Stimulated activated CD4-positive, alpha-beta T cell treated with anti-CD3 and anti-CD28 coated beads, Interleukin-15, amount 100 ng/mL, for 48 hours (primary cell): ENCODE measurements at places on chromosomes 12 and 14.

- DNase-seq: no peak
These were observed 128.7 kb downstream of the RGS6 start for GRCh38 chr14:72060917-72061316.

GRCh38 chr12:45591635-45592034 is 137.9 kb upstream of the ARID2 start:
- DNase-seq: no peak

- DNase-seq: no peak
These were observed 47.2 kb downstream of the PEBP1 start for GRCh38 chr12:118183155-118183554.

DNA sequence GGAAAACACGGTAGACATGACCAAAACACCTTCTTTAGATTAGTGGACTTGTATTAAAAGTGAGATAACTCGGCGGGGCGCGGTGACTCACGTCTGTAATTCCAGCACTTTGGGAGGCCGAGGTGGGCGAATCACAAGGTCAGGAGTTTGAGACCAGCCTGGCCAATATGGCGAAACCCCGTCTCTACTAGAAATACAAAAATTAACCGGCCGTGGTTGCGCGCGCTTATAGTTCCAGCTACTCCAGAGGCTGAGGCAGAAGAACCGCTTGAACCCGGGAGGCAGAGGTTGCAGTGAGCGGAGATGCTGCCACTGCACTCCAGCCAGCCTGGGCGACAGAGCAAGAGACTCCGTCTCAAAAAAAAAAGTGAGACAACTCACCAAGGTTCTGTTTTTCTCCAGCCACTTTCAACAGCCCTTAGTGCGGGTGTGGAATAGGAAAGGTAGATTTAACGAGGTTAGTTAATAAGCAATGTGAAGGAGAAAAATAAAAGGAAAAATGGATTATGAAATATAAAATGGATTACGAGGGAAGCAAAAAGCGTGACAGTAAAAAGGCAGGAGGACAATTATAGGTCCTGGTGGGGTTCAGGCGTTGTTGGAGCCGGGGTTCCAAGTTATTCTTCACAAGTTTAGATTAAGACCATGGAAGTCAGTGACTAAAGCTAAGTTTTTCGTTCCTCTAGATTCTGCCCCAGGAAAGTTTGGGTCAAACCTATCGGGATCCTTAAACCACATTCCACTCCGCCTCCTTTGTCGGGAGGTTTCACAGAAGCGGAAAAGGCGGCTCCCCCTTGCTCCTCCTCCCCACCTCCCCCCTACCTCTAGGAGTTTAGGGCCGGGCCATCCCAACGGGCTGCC is 534 bp downstream of the PPP2R3C start:
- no peak for DNase-seq

GRCh38 chr14:54152351-54152750 is 195.7 kb upstream of the BMP4 start:
- no peak for DNase-seq

DNA sequence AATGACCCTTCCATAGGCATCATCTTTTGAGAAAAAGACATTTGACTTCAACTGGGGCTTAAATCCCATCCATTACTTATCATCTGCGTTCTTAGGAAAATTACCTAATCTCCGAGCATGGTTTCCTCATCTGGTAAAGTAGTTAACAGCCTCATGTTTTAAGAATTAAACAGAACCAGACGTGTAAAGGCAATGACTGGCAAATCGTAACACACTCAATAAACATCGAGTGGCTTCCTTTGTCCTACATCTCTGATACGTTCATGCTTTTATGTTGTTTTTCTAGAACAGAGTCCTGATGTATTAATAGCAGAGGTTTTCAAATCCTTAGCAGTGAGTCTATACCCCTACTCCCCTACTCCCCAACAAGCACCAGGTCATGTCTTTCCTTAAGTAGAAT is 189.7 kb upstream of the RGS6 start:
- DNase-seq: no peak

DNA sequence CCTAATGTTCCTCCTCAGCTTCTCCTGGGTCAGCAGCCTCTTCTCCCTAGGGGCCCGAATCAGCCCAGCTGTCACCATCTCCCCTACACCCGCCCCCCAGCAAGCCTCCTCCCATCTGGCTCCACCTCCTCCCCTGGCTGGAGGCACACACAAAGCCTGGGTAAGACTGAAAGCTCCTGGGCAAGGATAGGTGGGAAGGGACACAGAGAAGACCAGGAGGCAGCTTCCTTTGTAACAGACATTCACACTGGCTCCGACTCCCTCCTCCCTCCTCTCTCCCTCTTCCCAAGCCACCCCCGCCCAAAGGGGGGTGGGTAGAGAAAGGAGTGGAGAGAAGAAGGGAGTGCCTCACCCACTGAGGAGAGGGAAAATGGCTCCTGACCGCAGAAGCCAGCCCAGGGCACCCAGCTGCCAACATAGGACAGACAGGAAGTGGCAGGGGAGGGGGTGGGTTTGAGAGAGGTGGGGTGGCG is 4.0 kb downstream of the CHD4 start:
- DNase-seq: no peak

- DNase-seq: no peak
These were observed 18.6 kb upstream of the KLRB1 start for GRCh38 chr12:9626291-9626690.

- DNase-seq: no peak
These were observed 17.1 kb downstream of the INSM2 start for GRCh38 chr14:35551081-35551480.

GRCh38 chr12:131091976-131092691 is 138.4 kb downstream of the ADGRD1 start:
- no peak for DNase-seq

GRCh38 chr12:125455556-125455955 is 390.3 kb downstream of the AACS start:
- no peak for DNase-seq

GRCh38 chr14:54691525-54692283 is 124.8 kb downstream of the SAMD4A start:
- DNase-seq: peak; percentile 45

GRCh38 chr12:12899530-12900380 is 8.4 kb downstream of the GPRC5A start:
- DNase-seq: peak; percentile 64

GRCh38 chr12:109773384-109774011 is 59.7 kb downstream of the TRPV4 start:
- no peak for DNase-seq

- no peak for DNase-seq
These were observed at the start of gene ERP27 for GRCh38 chr12:14938301-14938700. ERP27 (minus strand) TSS chr12:14938537; CDS start chr12:14938508, 29 bp downstream.

GRCh38 chr14:31270196-31270772 is 62.7 kb upstream of the HECTD1 start:
- no peak for DNase-seq

GRCh38 chr14:91322623-91323022 is 78.1 kb upstream of the GPR68 start:
- no peak for DNase-seq

DNA sequence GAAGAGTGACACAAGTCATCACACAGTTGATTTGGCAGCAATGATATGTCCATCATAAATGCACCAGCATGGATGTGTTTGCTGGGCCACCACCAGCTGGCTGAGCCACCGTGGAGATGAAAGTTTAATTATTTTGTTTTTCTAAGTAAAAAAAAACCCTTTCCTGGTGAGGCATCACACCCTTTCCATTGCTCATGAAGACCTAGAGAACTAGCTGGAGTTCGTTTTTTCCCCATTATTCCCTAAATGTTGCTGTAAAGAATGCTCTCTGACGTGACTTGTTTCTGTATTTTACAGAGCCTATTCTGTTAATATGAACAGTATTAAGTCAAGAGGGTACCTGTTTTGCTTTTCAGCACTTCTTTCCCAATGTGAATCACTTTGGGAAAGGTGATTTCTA is 257.9 kb downstream of the MSRB3 start:
- DNase-seq: no peak

DNA sequence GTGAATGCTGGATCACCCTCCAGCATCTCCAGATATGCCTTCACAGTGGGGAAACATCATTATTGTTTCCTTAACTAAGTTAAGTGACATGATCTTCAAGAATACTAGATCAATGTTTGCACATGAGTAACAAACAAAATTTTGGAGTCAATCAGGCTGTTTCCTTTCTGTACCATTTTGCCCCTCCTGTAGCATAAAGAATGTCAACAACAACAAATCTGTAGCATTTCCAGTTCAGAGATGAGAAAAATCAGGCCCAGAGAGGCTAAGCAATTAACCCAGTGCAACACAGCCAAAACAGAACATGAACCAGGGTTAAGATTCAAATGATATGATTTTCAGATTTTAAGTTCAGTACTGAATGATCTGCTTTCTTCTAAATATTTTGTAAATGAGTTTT is 31.7 kb downstream of the SRRM4 start:
- no peak for DNase-seq

DNA sequence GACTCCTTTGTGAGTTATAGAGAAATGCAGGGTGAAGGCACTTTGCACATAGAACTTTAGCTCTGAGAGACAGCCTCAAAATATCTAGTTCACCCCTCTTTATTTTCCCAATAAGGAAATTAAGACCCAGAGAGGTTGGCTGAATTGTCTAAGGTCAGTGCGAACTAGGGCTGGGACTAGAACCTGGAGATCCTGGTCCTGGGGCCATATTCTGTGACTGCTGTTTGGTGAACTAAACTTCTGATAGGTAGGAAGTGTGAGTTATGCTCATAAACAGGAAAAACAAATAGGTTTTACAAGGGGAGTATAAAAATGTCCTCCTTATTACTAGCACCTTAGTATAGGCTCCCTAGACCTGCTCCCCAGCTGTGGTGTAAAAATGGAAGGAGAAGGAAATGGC is 53.9 kb downstream of the DAD1 start:
- no peak for DNase-seq

DNA sequence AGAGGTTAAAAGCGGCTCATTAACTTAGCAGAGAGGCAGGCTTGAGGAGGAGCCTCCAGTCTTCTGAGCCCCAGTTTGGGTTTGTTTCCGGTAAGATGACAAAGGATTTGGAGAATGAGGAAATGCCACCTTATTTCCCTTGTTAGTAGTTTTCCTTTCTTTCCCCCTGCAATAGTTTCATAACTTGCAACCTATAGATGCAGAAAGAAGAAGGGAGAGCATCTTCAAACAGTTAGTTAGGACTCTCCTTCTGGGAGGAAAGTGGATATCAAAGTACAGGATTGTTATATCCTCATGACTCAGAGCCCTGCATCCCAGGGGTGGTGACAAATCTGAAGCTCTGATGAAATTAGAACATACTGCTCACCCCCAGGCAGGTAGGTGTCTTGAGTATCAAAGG is 180.7 kb upstream of the SLC38A2 start:
- DNase-seq: no peak

DNA sequence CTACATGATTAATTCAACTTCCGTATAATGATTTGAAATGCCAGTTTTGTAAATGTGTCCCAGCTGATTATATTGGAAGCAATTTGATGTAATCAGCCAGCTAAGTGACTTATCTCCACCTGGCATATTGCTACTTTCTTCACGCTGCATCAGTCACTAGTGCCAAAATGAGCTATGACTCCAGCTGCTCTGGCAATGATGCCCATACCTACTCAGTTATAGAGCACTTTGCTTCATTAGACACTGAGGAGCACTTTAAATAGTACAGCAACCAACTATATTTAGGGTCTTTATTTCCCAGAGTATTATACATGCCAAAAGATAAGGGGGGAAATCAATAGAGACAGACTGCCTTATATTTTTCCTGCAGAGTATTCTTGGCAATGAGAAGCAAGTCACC is 67.9 kb upstream of the LIN7A start:
- DNase-seq: no peak

DNA sequence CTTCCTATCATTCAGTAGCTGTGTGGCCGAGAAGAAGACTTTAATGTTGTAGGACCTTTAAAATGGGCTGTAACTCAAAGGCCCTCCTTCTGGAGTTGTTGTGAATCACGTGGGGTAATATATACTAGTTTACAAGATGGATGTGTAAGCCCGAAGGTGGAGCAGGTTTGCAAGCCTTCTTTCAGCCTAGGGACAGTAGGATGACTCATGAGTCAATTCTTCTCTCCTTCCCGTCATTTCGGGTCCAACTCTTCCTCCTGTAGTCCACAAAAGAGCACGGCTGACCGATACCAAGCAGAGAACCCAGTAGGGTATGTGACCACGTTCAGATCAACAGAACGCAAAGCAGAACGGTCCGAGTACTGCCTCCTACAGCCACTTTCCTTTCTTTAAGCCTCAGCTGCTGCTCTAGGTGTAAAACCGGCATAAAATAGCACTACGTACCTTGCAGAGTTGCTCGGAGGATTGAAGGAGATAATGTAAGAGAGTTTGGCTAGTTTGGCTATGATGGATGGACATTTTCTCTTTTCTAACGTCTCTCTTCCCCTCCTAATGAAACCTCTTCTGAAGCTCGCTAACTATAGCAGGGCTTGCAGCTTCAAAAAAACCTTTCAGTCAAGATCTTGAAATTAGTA is 1.3 kb upstream of the RASSF3 start:
- no peak for DNase-seq
